Colonic mucosa (tissue), 4 donors: ENCODE measurements at places on chromosomes 7 and 10. TPM values are rescaled to one million over a fixed set of nuclear protein-coding genes. Genes with fewer than 3 reads are reported as not detected.

DNA sequence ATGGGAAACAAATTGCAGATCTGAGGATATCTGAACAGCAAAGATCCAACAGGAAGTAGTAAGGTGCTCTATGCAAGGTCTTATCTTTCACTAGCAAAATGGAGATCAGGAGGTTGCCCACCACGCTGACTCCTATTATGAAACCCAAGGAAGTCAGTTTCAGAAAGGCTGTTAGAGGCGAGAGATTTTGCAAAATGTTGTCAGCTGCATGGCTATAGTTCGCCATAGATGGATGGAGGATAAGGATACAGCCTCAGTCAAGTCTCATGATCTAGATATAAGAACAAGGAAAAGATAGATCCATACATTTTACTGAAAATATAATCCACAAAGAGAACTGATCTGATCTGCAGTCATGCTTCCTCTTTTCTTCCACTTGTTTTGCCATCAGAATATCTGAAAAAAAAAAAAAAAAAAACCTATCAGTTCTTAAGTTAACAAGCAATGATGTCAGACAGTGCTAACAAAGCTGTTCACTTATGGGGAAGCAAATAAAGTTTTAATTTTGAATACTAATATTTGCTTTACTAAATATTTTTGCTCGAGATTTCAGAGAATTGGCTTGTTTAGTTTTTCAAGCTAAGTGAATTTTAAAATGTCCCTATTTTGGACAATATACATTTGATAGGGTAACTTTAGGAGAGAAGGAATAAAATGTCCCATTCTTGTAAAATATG is 2.0 kb downstream of the GPR85 start:
- no peak for DNase-seq

GRCh38 chr7:116706668-116707126 is 34.7 kb downstream of the MET start:
- DNase-seq = peak; percentile 27

DNA sequence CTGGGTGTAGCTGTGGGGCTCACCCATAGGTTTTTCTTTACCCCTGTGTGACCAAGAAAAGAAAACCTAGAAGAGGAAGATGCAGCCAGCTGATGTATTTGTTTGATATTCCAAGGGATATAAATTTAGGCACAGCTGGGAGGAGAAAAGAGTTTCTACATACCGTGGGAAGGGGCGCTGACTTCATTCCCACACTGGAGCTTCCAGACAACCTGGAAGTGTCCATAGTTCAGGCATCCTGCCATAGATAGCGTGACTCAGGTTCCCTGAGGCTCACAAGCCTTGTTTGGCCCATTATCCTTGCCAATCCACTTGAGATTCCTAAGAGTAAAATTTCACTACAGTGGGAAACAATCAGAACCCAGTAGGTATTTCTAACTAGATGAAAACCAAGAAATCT is 371.7 kb upstream of the NRP1 start:
- no peak for DNase-seq

DNA sequence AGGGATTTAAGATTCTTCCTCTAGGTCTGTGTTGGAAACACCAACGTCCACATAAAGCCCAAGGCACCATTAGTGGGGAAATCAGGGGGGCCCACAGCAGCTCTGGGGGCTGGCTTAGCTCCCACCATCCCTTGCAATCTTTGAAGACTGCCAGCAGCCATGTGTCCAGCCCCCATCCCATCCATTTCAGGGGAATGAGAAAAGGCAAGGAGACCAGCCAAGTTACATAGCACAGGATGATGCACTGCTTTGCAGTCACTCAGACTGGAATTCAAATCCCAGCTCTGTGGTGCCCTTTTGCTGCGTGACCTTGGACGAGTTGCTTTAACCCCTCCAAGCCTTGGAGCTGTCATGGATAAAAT is 108.9 kb upstream of the ZMIZ1 start:
- no peak for DNase-seq

GRCh38 chr7:17774248-17774647 is 166.0 kb downstream of the SNX13 start:
- DNase-seq = peak; percentile 18

GRCh38 chr10:56258378-56258777 is 102.7 kb downstream of the ZWINT start:
- DNase-seq = no peak

GRCh38 chr7:63104666-63105065 is 894.0 kb upstream of the ZNF722 start:
- no peak for DNase-seq

DNA sequence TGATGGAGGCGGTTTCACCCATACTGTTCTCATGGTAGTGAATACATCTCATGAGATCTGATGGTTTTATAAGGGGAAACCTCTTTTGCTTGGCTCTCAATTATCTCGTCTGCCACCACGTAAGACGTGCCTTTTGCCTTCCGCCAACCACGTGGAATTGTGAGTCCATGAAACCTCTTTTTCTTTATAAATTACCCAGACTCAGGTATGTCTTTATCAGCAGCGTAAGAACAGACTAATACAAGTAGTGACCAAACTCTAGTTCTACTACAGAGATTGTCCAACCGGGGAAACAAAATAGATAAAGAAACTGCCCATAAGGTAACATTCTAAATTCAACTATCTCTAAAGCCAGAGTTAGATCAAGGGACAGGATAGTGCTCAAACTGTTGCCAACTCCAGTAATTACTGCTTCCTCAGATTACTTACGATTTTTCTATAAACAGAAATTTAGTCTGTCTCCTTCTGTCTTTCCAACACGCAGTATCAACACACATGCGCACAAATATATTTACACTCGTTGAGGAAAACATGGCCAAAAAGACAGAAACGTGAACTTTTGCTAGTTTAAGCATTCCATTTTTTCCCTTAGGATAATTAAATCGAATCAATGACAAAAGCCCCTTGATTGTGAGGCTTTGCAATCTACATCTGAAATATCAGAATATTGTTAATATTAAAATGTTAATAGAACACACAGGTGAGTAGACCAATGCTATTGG is 36.9 kb downstream of the CREB3L2 start:
- no peak for DNase-seq

- DNase-seq = no peak
Observed at GRCh38 chr10:51090190-51090589, 15.9 kb downstream of the PRKG1 start.

DNA sequence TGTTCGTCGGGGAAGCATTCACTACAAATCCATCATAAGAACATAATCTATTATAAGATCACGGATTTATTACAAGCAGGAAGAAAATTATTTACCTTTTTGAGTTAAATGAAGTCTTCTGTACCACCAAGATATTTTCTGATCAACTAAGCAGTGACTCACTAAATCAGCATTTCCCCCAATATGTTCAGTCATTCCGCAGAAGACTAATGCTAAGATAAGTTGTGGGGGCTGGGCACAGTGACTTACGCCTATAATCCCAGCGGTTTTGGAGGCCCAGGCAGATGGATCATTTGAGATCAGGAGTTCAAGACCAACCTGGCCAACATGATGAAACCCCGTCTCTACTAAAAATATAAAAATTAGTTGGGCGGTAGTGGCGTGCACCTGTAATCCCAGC is 144.2 kb upstream of the EGR2 start:
- no peak for DNase-seq

DNA sequence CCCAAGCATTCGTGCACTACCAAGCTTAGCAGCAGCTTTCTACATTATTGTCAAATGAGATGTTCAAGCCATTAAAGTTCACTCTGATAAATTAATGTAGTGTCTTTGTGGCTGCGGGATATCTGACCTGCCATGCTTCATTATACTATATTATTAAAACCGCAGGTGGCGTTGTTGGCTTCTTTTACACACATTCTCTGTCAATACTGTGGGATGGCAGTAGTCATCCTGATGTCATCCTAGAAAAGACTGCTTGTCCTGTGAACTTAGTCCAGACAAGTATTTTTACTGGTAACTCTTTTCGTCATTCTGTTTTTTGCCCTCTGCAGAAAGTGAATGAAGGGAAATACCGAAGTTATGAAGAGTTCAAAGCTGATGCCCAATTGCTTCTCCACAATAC is 103.9 kb downstream of the ZMYND11 start:
- no peak for DNase-seq

GRCh38 chr10:13167568-13167967 is 6.2 kb downstream of the MCM10 start:
- DNase-seq = no peak

DNA sequence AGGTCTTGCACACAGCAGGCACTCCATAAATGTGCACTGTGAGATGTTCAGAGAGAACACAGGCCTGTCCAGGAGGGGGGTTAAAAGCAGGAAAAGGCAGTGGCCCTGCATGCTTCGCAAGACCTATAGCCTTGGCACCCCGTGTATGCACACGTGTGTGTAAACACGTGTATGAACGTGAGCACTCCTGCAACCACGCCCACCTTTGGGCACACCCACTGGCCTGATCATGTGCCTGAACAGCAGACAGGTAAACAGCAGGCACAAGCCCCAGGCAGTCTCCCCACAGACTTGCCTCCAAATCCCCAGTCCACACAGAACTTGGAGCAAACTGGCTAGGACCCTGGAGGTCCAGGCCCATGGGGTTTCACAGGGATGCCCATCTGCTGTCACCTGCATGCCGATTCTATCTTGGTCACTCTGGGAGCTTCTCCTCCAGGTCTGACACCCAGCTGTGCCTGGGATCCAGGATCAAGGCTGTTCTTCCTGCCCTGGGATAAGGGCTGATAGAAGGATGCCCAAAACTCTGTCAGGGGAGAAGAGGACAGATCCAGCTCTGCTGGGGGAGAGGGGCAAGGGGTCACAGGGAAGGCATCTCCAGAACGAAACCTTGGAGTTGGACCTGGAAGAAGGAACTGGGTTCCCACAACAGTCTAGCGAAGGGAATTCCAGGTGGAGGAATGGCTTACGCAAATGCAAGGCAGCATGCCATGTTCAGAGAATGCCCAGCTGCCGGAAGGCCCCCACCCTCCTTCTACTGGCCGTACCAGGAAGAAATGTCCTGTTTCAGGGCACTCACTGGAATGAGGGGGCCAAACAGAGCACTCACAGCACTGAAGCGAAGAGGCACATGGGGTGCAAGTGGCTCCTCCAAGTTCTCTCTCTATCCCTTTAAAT is 14.3 kb upstream of the ZMIZ1 start:
- peak; percentile 90 for DNase-seq

GRCh38 chr7:106766551-106766950 is 98.5 kb upstream of the PIK3CG start:
- DNase-seq = no peak

GRCh38 chr7:158369290-158369689 is 218.3 kb downstream of the PTPRN2 start:
- DNase-seq = no peak

GRCh38 chr7:4108951-4109350 is 573.1 kb upstream of the FOXK1 start:
- DNase-seq = no peak

- peak; percentile 70 for DNase-seq
Observed at GRCh38 chr7:140640727-140641523, at the start of gene DENND2A. TSS of gene DENND2A (minus strand) at chr7:140640813. CDS start at chr7:140602397, 38,416 bp downstream.

- DNase-seq = no peak
Observed at GRCh38 chr10:100041306-100042002, 31.7 kb upstream of the DNMBP start.

GRID2IP gene
- total RNA-seq = 0.45 TPM

GNAI1 gene
- 13.3 TPM for total RNA-seq

PKD2L1 gene
- total RNA-seq = 0.50 TPM

ZFYVE27 gene
- 47.9 TPM for total RNA-seq

ATOH7 gene
- total RNA-seq = 0.53 TPM

C10orf67 gene
- total RNA-seq = not detected

LIPN gene
- not detected for total RNA-seq

TEX47 gene
- not detected for total RNA-seq

MYO3A gene
- 1.4 TPM for total RNA-seq
